Osteoblast (primary cell): ENCODE measurements at places on chromosomes 7 and 10. TPM values are rescaled to one million over a fixed set of nuclear protein-coding genes. Genes with fewer than 3 reads are reported as not detected.

Gene SH2D4B
- under 0.01 TPM in 1 of 2 replicates, not detected in the other for total RNA-seq

Gene ZNF853
- under 0.01 TPM in 2 replicates for total RNA-seq

Gene FFAR4
- total RNA-seq = not detected in 2 replicates

DNA sequence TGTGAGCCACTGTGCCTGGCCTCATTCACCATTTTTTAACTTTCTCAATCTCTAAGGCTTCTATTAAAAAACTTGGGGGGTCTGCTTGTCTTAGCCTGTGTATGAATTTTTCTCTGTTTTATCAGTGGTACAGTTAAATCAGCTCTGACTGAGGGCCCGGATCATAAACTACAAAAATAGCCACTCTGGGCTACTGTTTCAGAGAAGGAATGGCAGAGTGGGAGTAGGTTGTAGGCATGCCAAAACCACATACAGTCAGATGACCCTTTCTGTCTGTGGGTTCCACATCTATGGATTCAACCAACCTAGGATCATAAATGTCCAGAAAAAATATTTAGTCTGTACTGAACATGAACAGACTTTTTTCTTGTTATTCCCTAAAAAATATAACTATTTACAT is 21.3 kb downstream of the TBC1D12 start:
- H3K27me3 ChIP-seq = no peaks in the 10 kb centered on the region
- H3K4me3 ChIP-seq = no peak overlapping the region
- DNase-seq = no peak

GRCh38 chr10:24118246-24118645 is 90.7 kb upstream of the KIAA1217 start:
- H3K4me3 ChIP-seq = no peak overlapping the region
- no peak for DNase-seq
- H3K4me1 ChIP-seq = no peaks in the 10 kb centered on the region
- H3K27ac ChIP-seq = no peak overlapping the region

- no peak overlapping the region for H3K4me3 ChIP-seq
- H3K36me3 ChIP-seq = peaks cover 3% of the 10 kb centered on the region
- H3K27me3 ChIP-seq = no peaks in the 10 kb centered on the region
Observed at GRCh38 chr7:124924906-124925305, 4.7 kb downstream of the POT1 start.

- H3K27ac ChIP-seq = no peak overlapping the region
- H3K36me3 ChIP-seq = no peaks in the 10 kb centered on the region
- DNase-seq = no peak
- H3K27me3 ChIP-seq = no peaks in the 10 kb centered on the region
Observed at GRCh38 chr7:37212556-37212955, 236.1 kb downstream of the ELMO1 start.
